LHCN-M2 (cell line): ENCODE measurements at places on chromosomes 3 and 15.
A peak's percentile ranks its signal among the peaks of the same experiment; 100 is the strongest.

DNA sequence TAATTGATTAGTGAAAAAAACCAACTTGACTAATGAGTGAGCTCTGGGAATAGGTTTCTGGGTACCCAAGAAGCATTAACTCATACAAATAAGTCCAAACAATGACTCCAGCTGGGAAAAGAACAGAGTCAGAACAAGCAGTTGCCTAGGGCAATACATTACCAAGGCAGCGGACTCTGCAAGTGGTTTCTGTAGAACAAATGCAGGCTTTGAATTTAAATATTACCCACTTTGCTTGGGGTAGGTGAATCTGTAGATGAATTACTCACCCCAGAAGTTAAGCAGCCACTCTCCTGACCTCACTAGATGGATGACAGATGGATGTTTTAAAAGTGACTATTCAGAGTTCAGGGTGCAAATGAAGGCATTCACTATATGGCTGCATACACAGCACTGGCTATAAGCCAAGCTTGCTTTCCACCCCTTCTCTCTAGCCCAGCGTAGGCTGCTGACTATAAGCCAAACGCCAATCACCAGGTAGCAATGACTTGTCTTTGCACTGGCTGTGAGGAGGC lies 73.1 kb upstream of the BHLHE40 start:
- no peak for DNase-seq

- DNase-seq, result no peak
Observed at GRCh38 chr3:99500485-99500884, 137.9 kb upstream of the COL8A1 start.

DNA sequence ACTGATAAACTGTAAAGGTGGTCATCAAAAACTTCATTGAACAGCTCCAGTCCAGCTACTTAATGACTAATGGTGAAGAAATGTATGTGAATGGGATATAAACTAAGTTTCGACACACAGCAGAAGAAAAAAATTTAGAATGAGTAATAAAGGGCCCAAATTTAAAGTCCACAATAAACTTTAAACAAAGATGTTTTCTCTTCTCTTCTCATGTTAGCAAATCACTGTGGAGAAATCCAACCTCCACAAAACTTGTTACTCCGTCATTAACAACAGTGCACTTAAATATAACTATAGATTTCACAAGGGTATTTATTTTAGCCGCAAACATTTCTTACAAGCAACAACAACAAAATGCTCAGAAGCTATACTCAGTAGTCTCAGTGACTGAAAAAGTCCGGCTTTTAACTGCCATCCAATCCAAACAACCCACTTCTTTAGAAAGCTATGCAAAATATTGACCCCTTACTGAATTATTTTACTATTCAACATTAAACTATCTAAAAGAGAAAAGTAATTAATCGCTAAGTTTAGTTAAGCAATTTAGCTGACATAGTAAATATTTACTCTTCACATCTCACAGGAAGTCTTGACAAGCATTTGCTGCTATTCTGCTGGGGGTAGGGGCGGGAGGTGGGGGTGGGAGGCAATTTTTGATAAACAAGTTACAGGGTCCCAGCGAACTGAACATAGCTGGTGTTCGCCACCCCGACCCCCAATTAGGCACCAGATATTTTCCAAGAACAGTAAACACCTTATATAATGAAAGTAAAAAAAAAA lies 2.4 kb downstream of the IGF2BP2 start:
- DNase-seq, result peak; percentile 67

- DNase-seq, result no peak
Observed at GRCh38 chr3:187900993-187901755, 155.9 kb upstream of the BCL6 start.

DNA sequence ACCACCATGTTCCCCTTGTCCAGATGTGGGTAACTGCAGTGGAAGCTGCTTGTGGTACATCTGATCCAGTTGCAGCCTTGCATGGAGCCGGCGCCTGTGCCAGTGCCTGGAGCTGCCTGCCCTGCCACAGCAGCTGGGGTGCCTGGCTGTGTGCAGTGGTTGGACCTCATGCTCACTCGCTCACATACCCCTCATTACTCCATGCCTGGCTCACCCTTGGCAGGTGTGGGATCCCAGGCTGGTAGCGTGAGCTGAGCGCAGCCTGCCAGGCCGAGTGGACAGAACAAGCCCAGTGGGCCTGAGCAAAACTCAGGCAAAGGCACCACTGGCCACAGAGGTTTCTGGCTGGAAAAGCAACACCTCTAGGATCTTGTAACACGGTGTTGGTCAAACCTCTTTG lies 35.7 kb downstream of the ROPN1B start:
- DNase-seq, result no peak

DNA sequence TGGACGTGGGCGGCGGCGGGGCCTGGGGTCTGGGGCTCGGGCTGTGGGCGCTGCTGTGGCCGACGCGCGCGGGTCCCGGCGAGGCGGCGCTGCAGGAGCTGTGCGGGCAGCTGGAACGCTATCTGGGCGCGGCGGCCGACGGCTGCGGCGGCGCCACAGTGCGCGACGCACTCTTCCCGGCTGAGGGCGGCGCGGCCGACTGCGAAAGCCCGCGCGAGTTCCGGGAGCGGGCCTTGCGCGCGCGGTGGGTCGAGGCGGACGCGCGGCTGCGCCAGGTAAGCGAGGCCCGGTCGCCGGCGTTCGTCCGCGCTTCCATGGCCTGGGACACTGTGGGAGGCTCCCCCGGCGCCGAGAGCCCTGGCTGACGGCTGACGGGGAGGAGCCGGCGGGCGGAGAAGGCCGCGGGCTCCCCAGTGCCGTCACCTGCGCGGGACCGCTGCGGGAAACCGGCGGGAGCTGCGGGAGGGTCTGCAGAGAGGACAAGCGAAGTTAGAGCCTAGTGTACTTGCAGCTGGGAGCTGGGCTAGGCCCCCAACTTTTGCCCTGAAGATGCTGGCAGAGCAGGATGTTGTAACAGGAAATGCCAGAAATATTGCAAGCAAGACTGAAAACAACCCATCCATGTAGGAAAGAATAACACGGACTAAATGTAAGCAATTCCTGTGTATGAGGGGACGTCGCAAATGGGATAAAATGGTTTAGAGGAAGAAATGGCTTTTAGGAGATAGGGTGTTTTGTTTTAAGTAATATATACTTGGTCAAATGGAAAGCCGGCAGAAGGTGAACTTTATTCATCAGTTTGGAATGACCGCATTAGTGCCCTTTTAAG lies 847 bp downstream of the WHAMM start:
- no peak for DNase-seq

- DNase-seq, result no peak
Observed at GRCh38 chr3:1699361-1699920, 399.2 kb upstream of the CNTN4 start.

- no peak for DNase-seq
Observed at GRCh38 chr3:30664459-30664858, 58.1 kb downstream of the TGFBR2 start.

GRCh38 chr3:195128255-195129071 lies 142.5 kb downstream of the XXYLT1 start:
- DNase-seq, result peak; percentile 11

DNA sequence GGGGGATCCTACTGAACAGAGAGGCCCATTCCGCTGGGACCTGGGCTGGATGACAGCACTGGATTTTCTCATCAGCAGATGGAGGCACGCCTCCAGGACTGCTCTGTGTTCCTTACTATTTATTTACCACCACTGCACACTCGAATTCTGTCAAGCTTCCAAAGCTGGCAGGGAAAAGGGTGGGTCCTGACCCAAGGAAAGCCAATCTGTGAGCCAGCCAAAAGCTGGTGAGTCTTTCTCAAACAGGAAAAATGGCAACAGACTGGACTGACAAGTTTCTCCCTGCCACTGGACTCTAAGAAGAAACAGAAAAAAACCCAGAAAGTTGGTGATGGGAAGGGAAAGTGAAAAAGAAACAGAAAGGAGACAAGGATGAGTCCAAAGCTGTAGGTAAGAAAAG lies 37.8 kb downstream of the CD47 start:
- no peak for DNase-seq

GRCh38 chr3:47578691-47579632 lies at the start of gene CSPG5:
CSPG5 (minus strand) TSS chr3:47578865; CDS start chr3:47578693, 172 bp downstream.
- no peak for DNase-seq

GRCh38 chr3:172280406-172281051 lies 167.7 kb downstream of the GHSR start:
- peak; percentile 59 for DNase-seq

DNA sequence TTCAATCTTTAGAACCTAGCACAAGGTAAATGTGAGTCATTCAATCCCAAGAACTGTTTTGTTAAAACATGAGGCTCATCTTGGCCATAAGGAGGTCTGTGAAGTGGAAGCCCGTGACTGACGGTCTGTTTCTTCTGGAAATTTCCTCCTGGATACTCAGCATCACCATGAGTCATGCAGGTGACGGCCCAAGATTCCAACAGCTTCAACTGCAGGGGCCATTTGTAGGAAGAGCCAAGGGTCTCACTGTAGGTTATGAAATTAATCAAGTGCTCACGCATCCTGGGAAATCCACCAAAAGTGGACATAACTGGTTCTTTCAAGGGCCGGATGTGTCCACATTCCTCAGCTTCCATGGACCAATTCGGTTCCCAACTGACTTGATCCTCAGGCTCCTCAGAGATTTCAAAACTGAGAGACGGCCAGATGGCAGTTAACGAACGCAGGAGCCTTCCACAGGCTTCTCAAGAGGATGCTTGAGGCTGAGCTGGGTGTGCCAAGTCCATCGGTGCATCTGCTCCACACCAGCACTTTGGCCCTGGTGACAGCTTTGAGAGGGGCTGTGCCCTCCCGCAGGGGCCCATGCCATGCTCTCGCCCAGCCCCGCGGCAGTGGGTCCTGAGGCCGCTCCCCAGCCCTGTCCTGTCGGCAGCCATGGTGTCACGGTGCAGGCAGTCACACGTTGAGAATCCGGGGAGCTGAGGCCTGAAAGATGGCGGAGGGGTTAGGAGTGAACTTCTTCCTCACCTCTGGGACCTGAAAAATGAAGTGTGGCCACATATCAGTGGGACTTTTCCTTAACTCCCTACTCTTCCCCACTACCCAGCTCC lies 8.5 kb downstream of the MAP6D1 start:
- DNase-seq, result no peak

DNA sequence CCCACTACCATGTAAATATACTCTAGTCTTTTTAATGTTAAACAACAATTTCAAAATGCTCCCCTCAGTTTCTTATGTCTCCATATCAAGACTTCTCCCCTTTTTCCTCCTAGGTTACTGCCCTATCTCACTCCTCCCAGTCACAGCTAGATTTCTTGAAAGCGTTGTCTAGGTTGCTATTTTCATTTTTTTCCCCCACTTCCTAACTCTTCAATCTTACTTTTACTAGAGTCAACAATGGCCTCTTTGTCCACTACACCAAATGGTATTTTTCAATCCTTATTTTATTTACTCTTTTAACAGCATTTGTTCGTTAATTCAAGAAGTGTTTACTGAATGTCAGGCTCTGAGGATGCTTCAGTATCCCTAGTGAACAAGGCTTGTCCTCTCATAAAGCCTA lies 84.4 kb downstream of the VPS8 start:
- DNase-seq, result no peak

- peak; percentile 66 for DNase-seq
Observed at GRCh38 chr3:52108302-52109232, 45.7 kb downstream of the POC1A start.

- DNase-seq, result no peak
Observed at GRCh38 chr15:68429691-68430470, 2.1 kb downstream of the ITGA11 start.

GRCh38 chr3:156605686-156606605 lies 51.0 kb upstream of the SSR3 start:
- DNase-seq, result peak; percentile 95

- no peak for DNase-seq
Observed at GRCh38 chr3:181358060-181358459, 353.7 kb upstream of the SOX2 start.

DNA sequence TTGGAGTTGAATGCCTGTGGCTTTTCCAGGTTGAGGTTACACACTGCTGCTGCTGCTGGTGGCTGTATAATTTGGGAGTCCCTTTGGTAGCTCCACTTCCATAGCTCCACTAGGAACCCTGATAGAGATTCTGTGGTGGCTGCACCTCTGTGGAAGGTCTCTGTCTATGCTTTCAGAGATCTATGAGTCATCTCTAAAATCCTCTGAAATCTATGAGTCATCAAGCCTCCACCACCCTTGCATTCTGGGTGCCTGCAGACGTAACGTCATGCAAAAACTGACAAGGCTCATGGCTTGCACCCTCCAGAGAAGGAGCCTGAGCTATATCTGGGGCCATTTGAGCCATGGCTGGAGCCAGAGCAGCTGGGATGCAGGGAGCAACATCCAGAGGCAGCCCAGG lies 1037.0 kb upstream of the CFAP20DC start:
- no peak for DNase-seq

GRCh38 chr3:187061748-187062147 lies 77.5 kb downstream of the RPL39L start:
- no peak for DNase-seq

DNA sequence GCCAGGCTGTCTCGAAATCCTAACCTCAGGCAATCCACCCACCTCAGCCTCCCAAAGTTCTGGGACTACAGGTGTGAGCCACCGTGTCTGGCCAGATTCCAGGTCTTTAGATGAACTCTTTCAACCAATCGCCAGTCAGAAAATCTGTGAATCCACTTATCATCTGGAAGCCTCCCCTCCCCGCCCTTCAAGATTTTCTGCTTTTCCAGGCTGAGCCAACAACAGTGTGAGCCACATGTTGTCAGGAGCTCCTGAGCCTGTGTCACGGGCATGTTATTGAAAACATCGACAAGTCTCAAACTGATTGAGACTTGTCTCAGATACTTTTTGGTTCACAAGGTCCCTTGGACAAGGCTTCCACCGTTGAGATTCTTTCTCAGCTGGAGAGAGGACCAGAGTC lies 52.0 kb upstream of the TRPM1 start:
- DNase-seq, result no peak

- DNase-seq, result peak; percentile 70
Observed at GRCh38 chr3:69012800-69013252, 658 bp downstream of the EOGT start.

DNA sequence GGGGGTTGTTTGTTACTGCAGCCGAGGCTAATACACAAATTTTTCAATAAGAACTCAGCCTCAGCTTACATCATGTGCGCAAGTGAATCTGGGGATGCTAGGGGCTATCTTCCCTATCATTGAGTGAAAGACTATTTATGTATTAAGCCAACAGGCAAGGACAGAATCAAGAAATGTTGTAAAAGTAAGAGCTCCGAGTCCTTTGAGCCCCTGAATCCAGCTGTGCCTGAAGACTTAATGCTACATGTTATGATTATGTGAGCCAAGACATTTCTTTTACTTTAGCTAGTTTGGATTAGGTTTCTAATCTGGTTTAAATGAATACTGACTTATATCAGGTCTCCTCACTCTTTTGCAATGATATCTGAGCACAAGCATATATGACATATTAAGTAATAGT lies 782.9 kb upstream of the CFAP20DC start:
- DNase-seq, result no peak

DNA sequence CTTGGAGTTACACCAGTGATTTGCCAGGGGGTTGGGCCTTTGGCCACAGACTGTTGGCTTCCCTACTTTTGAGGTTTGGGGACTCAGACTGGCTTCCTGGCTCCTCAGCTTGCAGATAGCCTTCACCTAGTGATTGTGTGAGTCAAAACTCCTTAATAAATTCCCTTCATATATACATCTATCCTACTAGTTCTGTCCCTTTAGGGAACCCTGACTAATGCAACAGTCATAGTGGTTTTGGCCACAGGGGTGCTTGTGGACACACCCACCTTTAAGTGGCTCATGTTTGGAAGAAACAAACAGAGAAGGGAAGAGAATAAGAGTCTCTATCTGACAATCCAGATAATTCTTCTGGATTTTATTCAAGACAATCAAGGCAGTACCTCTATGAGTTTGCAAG lies 457.7 kb downstream of the EPHA3 start:
- DNase-seq, result peak; percentile 68
